ENCODE measurements at places on chromosomes 1 and 21.
A peak's percentile ranks its signal among the peaks of the same experiment; 100 is the strongest.

- no peak for DNase-seq
Measured at GRCh38 chr1:72837781-72838180, 555.4 kb upstream of the NEGR1 start.

- no peak for DNase-seq
Measured at GRCh38 chr1:169044971-169045370, 61.5 kb upstream of the ATP1B1 start.

DNA sequence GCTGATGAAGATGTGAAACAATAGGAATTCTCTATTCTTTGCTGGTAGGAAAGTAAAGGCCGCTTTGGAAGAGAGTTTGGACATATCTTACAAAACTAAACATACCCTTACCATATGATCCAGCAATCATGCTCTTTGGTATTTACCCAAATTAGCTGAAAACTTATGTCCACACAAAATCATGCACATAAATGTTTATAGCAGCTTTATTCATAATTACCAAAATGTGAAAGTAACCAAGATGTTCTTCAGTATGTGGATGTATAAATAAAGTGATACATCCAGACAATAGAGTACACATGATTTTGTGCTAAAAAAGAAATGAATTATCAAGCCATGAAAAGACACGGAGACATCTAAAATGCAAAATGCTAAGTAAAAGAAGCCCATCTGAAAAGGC is 98.7 kb upstream of the SLC35F3 start:
- no peak for DNase-seq

GRCh38 chr1:230567221-230567575 is 75.1 kb upstream of the COG2 start:
- no peak for DNase-seq

- no peak for DNase-seq
Measured at GRCh38 chr1:227712648-227713047, 22.5 kb downstream of the JMJD4 start.

DNA sequence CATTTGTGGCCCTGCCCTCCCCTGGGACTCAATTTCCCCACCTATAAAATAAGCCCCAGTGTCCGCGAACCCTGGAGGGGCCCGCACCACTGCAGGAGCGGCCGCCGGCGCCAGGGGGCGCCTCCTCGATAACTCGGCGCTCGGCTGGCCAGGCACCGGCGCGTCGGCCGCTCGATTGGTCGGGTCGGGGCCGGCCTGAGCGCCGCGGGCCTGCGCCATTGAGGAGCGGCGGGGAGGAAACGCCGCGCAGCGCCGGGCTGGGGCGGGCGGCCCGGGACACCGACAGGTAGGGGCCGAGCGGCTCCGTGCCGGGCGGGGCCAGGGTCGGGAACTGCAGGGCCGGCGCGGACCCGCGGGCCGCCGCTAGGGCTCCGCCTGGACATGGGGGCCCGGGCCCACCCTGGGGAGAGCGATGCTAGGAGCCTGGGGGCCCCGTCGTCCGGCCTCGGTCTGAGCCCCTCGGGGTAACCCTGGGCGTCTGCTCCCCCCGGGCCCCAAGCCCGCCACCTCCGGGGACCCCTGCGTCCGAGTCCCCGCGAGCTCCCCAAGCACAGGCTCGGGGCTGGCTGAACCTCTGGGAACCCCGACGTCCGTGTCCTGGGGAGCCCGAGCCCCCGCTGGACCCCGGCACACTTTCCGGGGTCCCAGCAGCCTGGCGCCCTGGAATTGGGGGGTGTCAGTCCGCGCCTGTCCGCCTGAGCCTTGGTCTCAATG is at the start of gene VPS13D:
Gene VPS13D (plus strand): TSS at position 196 of the 714 bp plus-strand sequence. CDS start 4,237 bp downstream, outside the sequence.
- peak; percentile 70 for DNase-seq

DNA sequence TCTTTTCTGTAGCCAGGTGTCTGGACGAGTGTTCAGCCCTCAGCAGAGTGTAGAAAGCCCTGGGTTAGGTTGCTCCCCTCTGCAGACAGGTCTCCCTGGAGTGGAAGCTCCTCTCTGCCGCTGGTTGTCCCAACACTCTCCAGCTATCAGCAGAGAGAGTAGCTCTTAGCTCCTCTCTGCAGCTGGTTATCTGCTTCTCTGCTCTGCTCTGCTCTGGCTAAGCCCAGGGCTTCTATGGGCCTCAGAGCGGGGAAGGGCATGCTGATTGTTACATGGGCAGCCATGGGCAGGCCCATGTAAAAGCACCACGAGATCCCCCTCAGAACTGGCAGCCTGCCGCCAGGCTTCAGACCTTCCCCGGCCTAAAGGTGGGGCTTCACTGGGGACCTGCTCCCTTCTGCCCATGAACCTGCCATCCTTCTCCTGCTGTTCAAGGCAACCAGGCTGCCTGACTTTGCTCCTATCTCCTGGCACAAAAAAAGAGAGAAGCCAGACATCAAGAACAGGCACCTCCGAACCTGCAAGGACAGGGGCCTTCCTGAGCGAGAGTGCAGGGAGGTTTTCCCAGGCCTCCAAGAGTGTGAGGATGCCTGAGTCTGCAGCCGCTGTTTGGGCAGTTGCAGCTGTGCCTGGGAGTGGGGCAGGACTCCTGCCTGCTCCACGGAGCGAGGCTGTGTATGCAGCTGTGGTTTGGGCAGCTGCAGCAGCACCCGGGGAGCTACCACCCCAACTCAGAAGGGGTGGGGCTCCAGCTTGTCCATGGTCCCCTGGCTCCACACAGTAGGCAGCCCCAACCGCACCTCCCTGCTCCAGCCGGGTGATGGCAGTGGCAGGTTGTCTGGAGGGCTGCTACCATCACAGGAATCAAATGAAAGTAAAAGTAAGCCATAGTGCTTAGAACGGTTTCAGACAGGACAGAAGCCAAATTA is 973.7 kb downstream of the LTN1 start:
- DNase-seq, result no peak

DNA sequence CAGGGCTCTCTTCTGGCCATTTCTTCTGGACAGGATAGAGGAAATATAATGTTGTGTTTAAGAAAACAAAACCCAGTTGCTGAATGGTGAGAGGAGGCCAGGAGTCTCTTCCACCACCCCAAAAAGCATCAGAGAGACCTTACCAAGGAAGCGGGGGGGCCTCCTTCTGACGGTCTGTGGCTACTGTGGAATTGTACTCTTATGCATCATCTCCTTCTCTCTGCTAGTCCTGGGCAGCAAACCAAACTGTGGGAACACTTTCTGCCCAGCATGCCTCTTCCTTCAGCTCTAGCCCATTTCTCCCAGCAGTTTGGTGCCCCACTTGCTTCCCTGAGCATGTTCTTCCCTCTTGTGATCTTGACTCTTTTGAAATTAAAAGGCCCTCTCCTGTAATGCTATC is 157.7 kb downstream of the HHIPL2 start:
- no peak for DNase-seq

DNA sequence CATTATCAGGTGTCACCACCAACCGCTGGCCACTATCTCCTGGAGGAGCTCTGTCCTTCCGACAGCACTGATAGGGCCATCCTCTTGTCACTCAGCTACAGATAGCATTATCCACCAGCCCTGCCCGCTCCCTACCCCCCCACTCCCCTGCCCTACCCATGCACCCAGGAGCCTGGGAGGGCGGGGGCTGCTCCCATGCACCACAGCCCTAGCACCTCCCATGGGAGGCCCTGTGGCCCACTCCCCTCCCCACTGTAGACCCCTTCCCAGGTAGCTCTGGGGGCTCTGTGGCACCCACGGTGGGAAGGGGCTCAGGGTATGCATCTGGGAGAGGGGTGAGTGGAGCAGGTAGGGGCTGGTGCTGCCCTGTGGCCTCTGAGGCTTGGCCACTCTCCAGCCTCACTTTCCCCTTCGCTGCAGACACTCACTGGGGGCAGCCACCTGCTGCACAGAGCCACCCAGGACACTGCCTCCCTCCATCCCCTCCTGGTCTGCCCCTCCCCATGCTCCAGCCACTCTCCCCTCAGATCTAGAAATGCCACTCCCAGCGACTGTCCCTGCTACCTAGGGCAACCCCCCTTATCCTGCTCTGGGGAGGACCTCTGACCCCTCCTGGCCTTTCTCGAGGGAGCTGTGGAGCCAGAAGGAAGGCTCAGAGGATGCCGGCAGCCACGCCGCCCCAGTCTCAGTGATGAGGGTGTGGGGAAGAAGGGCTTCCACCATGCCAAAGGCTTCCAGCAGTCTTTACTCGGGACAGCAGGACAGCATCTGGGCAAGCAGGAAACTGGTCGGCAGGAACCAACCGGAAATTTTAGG is 58.5 kb downstream of the WNT9A start:
- DNase-seq, result no peak

- DNase-seq, result no peak
Measured at GRCh38 chr1:18110968-18111367, 3.4 kb downstream of the IGSF21 start.

DNA sequence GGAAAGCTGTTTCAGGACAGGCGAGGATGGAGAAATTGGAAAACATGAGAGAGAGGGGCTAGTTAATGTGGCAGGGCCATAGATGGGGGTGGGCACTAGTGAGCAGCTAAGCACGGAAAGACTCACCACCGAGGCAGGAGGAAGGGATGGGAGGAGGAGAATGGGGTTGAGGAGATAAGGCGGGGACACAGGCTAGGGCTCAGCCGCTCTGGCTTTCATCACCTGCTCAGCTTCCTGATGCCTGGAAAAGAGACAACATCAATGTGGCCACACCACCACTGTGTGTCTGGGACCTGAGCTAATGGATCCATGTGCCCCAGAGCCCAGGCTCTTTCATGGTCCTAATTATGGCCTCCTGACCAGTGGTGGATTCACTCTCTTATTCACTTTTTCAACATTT is 27.6 kb downstream of the PMVK start:
- DNase-seq, result no peak

- DNase-seq, result no peak
Measured at GRCh38 chr1:224458996-224459395, 24.4 kb upstream of the WDR26 start.

DNA sequence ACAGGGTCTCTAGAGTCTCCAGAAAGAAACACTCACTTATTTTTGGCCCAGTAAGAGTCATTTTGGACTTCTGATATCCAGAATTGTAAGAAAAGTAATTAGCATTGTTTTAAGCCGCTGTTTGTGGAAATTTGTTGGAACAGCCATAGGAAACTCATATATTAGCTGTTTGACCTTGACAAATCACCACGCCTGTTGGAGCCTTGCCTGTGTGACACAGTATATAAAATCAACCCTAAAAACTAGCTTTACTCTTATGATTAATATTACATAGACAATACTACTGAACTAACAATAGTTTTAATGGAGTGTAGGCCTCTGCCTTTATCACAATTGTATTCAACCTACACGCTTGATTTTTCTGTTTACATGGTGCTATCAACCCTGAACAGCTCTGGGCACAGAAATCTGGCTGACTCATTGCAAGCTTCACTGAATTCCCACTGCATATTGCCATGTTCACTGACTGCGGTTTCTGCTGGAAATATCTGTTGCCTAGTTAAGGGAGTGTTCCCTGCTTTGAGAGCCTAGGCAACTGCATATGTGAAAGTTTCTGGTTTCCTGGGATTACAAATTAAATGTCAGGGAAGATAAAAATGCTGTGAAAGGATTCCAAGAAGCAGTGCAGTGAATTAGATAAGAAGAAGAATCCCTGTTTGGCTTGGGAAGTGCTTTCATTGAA is 419.5 kb upstream of the DEPDC1 start:
- no peak for DNase-seq

GRCh38 chr1:31587720-31588423 is 11.6 kb downstream of the TINAGL1 start:
- DNase-seq, result no peak

GRCh38 chr1:228334954-228335353 is 71.7 kb downstream of the TRIM11 start:
- no peak for DNase-seq

DNA sequence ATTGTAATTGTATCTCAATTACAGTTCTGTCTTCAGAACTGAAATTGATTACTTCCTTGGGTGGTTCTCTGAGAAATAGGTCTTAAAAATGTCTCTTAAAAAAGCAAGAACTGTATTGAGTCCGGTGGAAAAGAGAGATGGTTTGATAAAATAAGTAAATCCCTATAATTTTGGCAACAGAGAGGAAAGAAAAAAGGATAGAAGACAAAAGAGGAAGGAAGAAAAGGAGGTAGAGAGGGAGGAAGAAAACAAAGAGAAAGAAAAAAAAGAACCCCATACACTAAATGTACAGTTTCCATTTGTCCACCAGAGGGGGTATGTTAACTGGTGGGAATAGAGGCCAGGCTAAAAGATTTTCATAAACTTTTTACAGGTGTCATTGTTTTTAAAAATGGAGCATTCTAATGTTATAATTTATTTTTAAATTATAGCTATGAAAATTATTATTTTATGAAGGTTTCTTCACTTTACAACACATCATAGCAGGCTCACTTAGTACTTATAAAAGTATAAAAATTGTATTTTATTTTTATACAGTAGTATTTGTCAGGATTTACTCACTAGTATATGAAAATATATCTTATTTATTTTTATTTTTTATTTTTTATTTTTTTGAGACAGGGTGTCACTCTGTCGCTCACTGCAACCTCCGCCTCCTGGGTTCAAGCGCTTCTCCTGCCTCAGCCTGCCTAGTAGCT is 2.1 kb upstream of the UBE2T start:
- no peak for DNase-seq
